ENCODE measurements at places on chromosomes 12 and 14. TPM values are rescaled to one million over a fixed set of nuclear protein-coding genes. Genes with fewer than 3 reads are reported as not detected.

The IFNG-AS1 gene
- total RNA-seq, result not detected

The ARMH4 gene
- total RNA-seq, result 12.1 TPM

The AQP5 gene
- total RNA-seq, result 2.7 TPM

The ESPL1 gene
- 48.5 TPM for total RNA-seq

The SDR9C7 gene
- total RNA-seq, result not detected

The ERGIC2 gene
- total RNA-seq, result 51.4 TPM

The SMAGP gene
- total RNA-seq, result 11.7 TPM

The KLRC2 gene
- total RNA-seq, result not detected

The SMOC1 gene
- total RNA-seq, result 1.1 TPM

The ANO2 gene
- total RNA-seq, result 4.0 TPM

The AICDA gene
- not detected for total RNA-seq

The ZBTB42 gene
- total RNA-seq, result 5.4 TPM

The FAM90A1 gene
- 0.39 TPM for total RNA-seq

The REP15 gene
- total RNA-seq, result not detected

The CCER1 gene
- total RNA-seq, result not detected

The WNT1 gene
- not detected for total RNA-seq

The SMCO2 gene
- 0.32 TPM for total RNA-seq

The CFAP54 gene
- 0.32 TPM for total RNA-seq

The RTL1 gene
- total RNA-seq, result 0.07 TPM

The PHC1 gene
- 913 TPM for total RNA-seq

The KRT6C gene
- not detected for total RNA-seq

The TRIM9 gene
- 4.0 TPM for total RNA-seq

The SMIM41 gene
- 0.14 TPM for total RNA-seq

The GAS2L3 gene
- 20.1 TPM for total RNA-seq

The TMEM121 gene
- 0.81 TPM for total RNA-seq

The SRRM4 gene
- 0.96 TPM for total RNA-seq

The CIDEB gene
- 6.1 TPM for total RNA-seq

The LRRIQ1 gene
- 1.3 TPM for total RNA-seq

The ZBTB39 gene
- 23.0 TPM for total RNA-seq

The AGAP2 gene
- total RNA-seq, result 2.0 TPM

The RHEBL1 gene
- 6.9 TPM for total RNA-seq

The MUCL1 gene
- total RNA-seq, result not detected

The LMNTD1 gene
- total RNA-seq, result not detected
